Thyroid gland (tissue), 4 donors: ENCODE measurements at places on chromosomes 13 and 19. TPM values are rescaled to one million over a fixed set of nuclear protein-coding genes. Genes with fewer than 3 reads are reported as not detected.

GRCh38 chr13:30863231-30863630 lies 42.8 kb upstream of the MEDAG start:
- peak overlapping the region; percentile 82 for H3K27ac ChIP-seq
- H3K27me3 ChIP-seq = no peaks in the 10 kb centered on the region
- DNase-seq = no peak
- no peak overlapping the region for H3K4me3 ChIP-seq
- H3K4me1 ChIP-seq = peaks cover 42% of the 10 kb centered on the region
- no peaks in the 10 kb centered on the region for H3K36me3 ChIP-seq

DNA sequence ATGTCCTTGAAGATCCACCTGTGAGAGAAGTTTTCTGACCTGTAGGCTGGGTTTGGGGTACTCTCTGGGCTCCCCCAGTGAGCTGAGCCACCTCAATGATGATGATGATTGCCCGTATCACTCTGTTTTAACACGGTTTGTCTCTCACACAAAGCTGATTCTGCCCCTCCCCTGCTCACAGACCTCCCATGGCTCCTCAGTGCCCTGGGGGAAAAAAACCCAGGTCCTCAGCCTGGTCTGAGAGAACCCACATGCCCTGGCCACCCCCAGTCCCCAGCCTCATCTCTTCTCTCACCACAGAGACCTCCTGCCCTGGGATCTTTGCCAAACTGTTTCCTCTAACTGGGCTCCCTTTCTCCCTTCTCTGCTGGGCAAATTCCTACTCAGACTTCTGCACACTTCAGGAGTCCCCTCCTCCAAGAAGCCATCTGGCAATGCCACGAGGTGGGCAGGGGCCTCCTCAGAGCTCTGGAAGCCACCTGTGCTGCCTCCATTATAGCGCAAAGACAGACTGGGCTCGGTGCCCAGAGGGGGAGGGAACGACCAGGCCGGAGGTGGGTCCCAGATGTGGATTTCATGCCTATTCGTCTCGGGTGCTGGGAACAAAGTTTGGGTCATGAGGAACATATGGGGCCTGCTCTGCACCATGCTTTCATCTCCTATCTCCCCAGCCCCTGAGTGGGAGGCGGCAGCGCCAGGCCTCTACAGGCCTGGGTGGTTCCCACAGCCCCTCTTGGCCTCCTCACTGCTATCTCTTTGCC lies 8.5 kb upstream of the CA11 start:
- no peaks in the 10 kb centered on the region for H3K27me3 ChIP-seq
- DNase-seq = no peak
- peaks cover 6% of the 10 kb centered on the region for H3K4me1 ChIP-seq
- H3K36me3 ChIP-seq = no peaks in the 10 kb centered on the region
- no peak overlapping the region for H3K27ac ChIP-seq

DNA sequence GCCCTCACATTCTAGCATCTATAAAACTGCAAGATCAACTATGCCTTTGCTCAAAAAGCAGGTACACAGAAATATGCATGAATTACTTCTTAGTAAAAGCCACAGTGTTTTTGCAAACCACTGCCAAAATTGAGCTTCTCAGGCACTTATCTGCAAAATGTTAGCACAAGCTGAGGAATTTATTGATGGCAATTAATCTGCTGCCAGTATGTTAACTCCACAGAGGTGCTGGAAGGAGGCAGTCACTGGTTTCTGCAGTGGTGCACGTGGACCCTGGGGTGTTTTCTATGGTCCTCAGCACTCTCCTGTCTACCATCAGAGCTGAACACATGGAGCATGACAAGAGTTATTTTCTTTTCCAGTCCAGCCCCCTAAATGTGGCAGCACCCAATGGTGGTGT lies 44.2 kb downstream of the CLDN10 start:
- no peak overlapping the region for H3K4me3 ChIP-seq
- H3K36me3 ChIP-seq = no peaks in the 10 kb centered on the region
- no peaks in the 10 kb centered on the region for H3K27me3 ChIP-seq
- DNase-seq = no peak
- H3K4me1 ChIP-seq = no peaks in the 10 kb centered on the region

DNA sequence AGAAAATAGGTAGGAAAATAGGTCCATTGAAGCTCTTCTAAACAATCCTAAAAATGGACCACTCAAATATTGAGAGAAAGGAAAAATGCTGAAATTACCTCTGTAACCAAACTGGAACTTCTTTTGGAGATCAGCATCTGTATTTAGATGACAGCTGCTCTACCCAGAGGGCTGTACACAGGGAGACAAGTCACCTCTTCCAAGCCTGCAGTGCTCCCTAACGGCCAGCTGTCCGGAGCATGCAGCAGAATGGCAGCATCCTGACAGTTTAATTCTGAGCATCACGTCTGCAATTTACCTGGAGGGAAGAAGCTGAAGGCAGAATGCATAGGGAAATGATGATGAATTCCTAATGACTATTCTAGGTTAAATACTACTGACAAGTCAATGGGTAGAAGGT lies 62.8 kb upstream of the DIAPH3 start:
- no peaks in the 10 kb centered on the region for H3K36me3 ChIP-seq
- H3K4me1 ChIP-seq = no peaks in the 10 kb centered on the region
- no peak overlapping the region for H3K27ac ChIP-seq
- DNase-seq = no peak

- H3K27me3 ChIP-seq = no peaks in the 10 kb centered on the region
- no peak overlapping the region for H3K4me3 ChIP-seq
- no peak for DNase-seq
- peaks cover 6% of the 10 kb centered on the region for H3K4me1 ChIP-seq
- H3K36me3 ChIP-seq = no peaks in the 10 kb centered on the region
Measured at GRCh38 chr13:37179645-37180044, 74.2 kb upstream of the CSNK1A1L start.

TEKTIP1 gene
- 1.9 TPM for total RNA-seq

FFAR3 gene
- not detected for total RNA-seq

LGALS4 gene
- not detected for total RNA-seq
